Small intestine (tissue), 16 donors: ENCODE measurements at places on chromosomes 11 and 22. TPM values are rescaled to one million over a fixed set of nuclear protein-coding genes. Genes with fewer than 3 reads are reported as not detected.

CSNK2A3 gene
- polyA plus RNA-seq: 0.67 TPM

PHETA2 gene
- polyA plus RNA-seq: 9.6 TPM

EPS8L2 gene
- polyA plus RNA-seq: 326 TPM

TYR gene
- not detected for polyA plus RNA-seq

CARNS1 gene
- 0.84 TPM for polyA plus RNA-seq

DNA sequence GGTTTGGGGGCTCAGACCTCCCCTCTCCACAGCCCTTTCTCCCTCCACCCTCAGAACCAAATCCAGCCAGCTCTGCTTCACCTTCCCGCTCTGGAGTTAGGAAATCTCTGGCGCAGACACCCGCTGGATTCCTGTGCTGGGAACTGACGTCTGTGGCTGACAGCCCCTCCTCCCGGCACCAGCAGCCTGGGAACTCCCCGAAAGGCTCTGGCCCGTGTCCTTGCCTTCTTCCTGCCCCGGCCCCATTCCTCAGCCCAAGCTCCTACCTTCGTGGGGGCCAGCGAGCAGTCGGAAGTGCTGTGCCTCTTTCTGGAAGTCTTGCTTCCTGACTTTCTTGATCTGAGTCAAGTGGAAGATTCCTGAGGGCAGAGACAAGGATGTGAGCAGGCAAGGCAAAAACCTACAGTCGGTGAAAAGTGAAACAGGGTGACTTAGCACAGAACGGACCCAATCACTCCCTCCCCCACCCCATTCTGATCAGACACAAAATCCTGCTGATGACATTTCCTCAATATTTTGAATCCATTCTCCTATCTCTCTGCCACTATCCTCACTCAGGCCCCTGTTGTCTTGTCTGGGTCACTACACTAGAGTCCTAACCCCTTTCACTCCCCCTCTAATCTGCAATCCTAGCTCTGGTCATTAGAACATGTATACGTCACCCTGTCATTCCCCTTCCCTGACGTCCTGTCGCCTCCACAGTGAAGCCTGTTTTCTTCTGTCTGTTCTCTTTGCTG, 34.1 kb downstream of the CHRDL2 start:
- peak; percentile 5 for DNase-seq

DNA sequence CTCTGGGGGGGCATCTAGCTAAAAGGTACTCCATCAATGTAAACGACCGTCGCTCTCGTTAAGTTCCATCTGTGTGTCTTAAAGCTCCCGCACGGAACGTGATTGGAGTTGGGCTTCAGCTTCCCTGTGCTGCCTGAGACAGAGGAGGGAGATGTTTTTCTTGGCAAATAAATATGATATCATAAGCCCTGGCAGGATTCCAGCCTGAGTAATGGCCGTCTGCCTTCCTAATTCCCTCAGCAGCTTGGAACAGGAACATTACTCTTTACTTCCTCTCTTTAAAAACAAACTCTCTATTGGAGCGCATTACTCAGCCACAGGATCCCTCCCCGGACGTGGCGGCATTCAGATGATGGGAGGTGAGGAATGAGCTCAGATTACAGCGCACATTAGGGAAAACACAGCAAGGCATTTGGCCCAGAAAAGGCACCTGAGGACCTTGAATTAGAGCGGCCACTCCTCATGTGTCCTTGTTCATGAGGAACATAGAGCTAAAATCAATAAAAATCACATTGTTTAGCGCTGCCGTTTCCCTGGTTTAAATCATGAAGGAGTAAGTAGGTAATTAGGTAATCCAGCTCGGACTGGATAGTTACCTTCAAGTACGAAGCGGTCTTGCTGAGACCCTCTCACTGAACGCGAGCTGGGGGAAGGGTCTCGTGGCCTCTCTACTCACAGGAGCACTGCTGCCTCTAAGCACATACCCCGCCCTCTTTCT, 230.4 kb downstream of the ST3GAL4 start:
- peak; percentile 38 for DNase-seq

DNA sequence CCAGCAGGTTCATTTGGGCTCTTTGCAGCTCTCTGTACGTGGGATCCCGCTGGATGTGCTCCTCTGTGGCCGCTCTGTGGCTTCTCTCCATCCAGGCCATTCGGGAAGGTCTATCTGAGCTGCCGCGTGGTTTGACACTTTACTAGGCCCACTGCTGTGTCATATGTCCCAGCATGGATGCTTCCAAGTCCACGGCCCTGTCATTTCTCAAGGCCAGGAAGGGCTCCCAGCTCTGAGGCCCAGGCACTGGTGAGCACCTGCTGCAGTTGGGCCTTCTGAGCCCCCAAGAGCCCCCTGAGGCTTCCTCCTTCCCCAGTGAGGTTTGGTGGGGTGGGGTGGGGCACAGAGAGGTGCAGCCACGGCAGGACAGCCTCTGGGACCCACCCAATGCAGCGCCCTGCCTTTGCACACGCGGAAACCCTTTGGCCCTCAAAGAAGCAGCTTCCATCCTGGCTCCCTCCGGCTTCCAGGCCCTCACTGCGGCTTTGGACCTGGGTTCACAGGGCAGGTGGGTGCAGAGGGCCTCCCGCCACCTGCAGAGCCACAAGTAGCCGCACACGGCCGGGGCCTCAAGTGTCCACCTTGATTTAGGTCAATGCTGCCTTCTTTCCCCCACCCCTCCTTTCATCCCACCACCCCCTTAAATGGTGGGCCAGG, 44.5 kb upstream of the FGF3 start:
- no peak for DNase-seq

DNA sequence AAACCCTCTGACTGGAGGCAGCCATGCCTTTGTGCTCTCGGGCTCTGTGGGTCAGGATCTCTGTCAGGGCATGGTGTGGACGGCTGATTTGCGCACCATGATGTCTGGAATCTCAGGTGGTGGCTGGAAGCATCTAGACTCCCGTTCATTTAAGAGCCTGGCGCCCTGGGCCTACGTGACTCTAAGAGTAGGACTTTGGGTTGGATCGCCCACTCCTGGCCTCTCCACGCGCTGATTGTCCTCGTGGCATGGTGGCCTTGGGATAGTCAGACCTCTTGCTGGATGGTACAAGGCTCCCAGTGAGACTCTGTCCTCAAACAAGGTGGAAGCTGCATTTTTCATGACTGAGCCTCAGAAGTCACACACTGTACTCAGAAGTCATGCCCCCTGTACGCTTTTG, 224.3 kb downstream of the TBC1D22A start:
- DNase-seq: no peak

- DNase-seq: peak; percentile 47
Measured at GRCh38 chr22:36385491-36386350, 2.0 kb downstream of the MYH9 start.

GRCh38 chr11:44849922-44850321, 100.8 kb downstream of the TP53I11 start:
- DNase-seq: no peak
